Activated T-cell treated with anti-CD3 and anti-CD28 coated beads for 24 hours (primary cell): ENCODE measurements at places on chromosomes 1 and 21.

GRCh38 chr1:115492880-115493279 lies 148.9 kb upstream of the VANGL1 start:
- DNase-seq: no peak

GRCh38 chr1:228174482-228175315 lies 9.1 kb downstream of the IBA57 start:
- no peak for DNase-seq

- no peak for DNase-seq
These were observed 2.4 kb downstream of the MCL1 start for GRCh38 chr1:150576794-150577556.

DNA sequence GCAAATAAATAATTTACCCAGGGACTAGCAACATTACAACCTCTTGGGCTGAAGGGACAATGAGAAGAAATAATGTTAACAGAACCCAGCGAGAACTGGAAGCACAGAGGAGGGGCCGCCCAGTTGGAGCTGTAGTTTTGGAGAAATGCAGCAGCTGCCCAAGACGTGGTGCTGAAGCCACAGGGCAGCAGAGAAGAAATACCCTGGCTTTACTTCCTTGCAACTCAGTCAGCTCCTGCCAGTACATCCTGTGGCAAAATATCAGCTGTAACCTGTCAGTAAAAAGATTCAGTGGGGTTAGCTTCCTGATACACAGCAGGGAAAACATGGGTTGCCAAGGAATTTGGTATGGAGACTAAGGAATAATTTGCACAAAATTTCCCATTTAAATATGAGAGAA lies 283.6 kb upstream of the USP25 start:
- no peak for DNase-seq

DNA sequence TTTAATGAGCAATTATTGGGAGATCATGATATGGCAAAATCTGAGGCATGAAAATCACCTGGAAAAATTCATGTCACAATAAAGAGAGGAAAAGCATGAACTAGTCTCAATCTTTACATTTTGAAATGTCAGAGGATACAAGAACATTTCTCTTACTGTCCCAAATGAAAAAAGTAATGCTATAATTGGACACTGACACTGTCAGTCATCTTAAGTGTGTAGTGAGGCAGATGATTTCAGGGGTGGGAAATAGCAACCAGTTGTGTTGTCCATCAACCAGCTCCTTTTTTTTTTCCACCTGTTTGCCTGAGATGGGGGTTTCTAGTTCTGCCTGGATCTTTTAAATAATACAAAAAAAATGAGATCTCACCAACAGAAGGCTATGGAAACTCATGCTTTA lies 646.2 kb downstream of the KCNT2 start:
- no peak for DNase-seq

DNA sequence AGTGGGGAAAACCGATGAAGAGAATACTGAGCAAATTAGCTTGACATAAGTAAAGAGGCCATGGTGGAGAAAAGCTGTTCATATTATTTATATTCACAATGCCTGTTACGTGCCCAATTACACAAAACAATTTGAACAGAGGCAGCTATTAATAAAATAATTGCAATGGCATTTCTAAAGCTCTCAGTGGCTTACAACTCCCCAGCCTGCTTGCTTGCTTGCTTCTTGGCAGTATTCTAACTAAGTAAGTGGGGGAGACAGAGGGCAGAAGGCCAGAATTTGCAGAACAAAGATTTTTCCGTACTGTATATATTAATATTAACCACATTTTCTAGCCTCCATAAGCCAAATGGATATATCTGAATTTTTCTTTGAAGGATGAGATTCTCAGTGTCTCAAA lies 12.9 kb downstream of the PTPN14 start:
- DNase-seq: no peak

- no peak for DNase-seq
These were observed 221.7 kb downstream of the NEGR1 start for GRCh38 chr1:72060466-72061245.

DNA sequence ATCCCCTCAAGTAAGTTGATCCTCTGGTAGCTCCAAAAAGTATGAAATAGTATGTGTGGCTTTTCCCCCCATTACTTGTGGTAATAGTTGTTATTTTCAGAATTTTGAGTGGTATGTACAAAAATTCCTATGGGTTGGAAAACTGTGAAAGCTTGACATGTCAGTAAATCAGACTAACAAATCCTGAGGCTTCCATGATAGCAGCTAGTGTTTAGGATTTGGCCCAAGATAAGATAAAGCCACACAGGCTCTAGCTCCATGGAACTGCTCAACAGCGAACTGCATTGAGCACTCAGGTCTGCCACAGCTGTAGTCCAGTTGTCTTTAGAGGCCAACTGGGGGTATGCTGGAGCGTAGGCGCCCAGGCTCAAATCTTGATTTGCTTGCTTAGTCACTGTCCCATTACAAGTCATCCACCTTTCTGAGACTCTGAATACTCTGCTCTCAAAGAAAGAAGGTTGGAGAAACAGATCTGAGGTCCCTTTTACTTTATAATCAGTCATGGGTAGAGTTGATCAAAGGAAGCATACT lies 28.7 kb downstream of the ATP1A1 start:
- DNase-seq: no peak

DNA sequence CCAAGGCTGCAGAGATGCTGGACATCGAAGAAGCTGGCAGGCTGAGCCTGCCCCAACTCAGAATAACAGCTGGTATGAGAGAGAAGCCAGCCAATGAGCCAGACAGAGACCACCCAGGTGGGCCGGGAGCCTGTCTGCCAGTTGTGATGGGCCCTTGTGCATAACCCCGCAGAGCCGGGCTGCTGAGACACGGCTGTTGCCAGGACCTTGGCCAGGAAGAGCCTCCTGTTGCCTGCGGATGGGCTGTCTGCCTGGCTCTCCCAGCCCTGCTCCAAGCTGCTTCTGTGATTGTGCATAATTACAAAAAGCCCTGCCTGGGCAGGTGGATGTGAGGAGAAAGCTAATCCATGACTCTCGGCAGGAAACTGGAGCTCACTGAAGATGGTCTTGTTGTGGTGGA lies 126.5 kb downstream of the CAPN8 start:
- no peak for DNase-seq

- no peak for DNase-seq
These were observed 596.3 kb downstream of the KIF26B start for GRCh38 chr1:245751116-245751515.

GRCh38 chr1:30753118-30753517 lies 4.5 kb downstream of the LAPTM5 start:
- DNase-seq: no peak

GRCh38 chr1:10918531-10918930 lies 93.9 kb upstream of the TARDBP start:
- no peak for DNase-seq

DNA sequence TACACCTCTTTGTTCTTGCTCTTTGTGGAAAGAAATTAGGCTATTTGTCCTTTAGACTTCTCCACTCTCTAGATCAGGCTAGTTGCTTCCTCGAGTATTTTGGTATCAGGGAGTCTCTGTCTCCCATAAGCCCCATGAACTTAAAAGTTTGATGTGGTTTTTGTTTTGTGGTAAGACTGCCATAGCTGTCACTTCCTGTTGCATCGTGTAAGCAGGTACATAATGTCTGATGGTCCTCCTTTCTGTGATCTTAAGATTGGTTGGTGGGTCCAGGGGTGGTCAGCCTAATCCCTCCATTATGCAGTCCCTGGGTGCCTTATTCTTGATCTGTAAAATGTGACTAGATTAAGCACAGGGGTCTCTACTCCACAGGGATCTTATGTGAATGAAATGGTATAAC lies 23.1 kb downstream of the CD53 start:
- no peak for DNase-seq

GRCh38 chr21:17139696-17140095 lies 373.1 kb upstream of the CXADR start:
- no peak for DNase-seq

DNA sequence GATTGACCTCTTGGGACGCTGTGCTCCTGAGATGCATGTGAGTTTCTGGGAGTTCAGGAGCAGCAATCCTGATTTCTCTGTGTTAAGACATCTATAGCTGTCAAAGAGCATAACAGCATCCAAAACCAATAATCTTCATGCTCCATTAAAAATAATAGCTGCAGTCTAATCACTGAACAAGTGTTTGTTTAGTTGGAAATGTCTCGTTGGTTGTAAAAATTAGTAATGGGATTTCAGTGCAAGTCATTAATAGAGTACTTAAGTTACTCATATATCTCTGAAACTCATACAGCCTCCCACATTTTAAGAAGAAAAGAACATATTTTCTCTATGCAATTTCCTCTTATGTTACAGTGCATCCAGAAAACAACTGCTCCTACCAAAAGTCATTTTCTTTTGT lies 249.8 kb downstream of the ZP4 start:
- no peak for DNase-seq

DNA sequence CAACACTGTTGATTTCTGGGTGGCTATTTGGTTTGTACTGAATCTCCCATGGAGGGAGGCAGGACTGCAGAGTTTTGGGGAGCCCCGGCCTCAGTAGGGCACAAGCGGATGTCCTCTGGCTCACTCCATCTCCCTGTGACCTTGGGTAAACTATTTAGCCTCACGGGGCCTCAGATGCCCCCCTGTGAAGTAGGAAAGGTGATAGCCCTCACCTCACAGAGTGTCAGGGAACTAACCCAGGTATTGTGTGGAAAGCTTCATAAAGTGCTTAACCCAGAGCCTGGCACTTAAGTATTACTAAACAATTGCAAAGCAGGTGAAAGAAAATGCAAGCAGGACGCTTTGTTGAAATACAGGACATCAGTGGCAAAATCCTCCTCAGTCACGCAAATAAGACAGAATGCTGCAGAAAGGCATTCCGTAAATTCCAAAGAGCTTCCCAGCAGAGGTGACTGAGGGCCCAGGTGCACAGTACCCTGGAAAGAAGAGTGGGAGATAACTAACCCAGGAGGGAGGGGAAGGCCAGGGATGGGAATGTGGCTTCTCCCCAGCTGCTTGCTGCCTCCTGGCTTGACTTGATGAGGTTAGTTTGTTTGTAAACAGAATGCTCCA lies 436.3 kb downstream of the PRDM2 start:
- DNase-seq: no peak

DNA sequence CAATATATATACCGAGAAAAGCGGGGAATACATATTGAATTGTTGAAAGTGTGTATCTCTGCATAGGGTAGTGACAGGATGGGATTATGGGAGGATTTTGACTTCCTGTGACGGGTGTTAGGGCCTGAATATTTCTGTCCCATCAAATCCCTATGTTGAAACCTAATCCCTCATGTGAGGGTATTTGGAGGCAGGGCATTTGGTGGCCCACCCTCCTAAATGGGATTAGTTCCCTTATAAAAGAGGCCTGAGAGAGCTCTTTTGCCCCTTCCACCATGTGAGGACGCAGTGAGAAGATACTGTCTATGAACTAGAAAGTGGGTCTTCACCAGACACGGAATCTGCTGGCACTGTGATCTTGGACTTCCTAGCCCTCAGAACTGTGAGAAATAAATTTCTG lies 137.3 kb downstream of the ZSCAN20 start:
- no peak for DNase-seq

GRCh38 chr1:45894331-45894730 lies 90.9 kb downstream of the MAST2 start:
- DNase-seq: no peak

DNA sequence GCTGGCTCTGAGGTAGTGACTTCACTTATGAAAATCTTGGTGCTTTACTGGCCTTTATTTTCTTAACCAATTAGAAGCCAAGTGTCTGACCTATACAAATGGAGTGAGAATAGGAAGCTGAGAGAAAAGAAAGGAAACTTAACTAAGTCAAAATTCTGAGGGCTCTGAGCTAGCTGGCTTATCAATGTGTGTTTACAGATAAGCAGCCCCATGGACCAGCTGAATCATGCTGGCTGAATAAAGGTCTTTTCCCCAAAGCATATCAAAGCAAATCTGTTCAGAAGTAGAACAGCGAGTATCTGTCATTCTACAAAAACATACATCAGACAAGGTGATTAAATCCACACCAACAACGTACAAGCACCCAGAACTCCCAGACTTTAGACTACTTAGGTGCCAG lies 117.2 kb downstream of the BRINP2 start:
- no peak for DNase-seq

DNA sequence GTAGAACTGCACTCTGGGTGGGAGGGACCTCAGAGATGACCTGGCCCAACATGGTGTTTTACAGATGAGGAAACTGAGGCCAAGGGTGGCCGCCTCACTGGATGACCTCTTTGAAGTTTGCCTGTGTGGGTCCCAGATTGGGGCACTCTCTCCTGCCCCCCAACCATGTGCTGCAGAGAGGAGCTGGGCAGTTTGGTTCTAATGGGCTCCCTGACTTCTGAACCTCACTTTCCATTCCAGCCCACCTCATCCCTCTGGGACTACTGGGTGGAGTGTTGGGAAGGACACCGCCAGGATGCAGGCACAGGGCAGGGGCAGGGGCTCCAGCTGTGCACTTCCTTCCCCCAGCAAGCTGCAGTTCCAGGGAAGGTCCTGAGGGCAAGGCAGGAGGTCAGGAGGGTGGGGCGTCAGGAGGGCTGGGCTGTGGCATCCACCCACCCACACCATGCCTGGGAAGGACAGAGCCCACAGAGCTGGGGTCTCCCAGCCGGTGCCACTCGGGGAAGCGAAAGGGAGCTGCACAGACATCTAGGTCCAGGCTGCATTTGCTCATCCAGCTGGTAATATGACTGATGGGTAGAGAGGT lies 10.3 kb upstream of the EPS8L3 start:
- no peak for DNase-seq

DNA sequence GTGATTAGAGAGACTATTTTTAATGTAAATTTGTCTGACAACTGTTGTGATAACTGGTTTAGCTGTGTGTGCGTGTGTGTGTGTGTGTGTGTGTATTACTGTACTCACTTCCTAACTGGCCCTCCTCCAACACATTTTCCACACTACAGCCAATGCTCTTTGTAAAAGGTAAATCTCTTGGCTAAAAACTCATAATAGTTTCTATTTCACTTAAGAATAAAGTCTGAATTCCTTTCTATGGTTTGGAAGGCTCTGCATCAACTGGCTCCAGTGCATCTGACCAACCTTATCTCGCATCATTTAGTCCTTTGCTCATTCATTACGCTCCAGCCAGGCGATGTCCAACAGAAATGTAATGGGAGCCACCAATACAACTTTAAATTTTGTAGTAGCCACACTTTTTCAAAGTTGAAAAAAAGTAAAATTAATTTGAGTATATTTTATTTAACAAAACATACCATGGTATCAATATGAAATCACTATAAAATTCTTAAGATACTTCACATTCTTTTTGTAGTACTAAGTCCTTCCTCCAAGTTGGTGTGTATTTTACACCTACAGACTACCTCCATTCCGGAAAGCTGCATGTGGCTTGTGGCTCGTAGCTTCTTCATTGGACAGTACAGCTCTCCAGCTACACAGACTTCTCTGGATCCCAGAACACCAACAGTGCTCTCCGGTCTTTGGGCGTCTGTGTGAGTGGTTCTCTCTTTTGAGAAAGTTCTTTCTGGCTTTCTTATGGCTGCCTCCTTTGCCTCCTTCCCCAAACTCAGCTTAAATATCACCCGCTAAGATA lies 68.9 kb downstream of the NRIP1 start:
- no peak for DNase-seq

GRCh38 chr1:164796916-164797315 lies 237.9 kb downstream of the PBX1 start:
- no peak for DNase-seq

DNA sequence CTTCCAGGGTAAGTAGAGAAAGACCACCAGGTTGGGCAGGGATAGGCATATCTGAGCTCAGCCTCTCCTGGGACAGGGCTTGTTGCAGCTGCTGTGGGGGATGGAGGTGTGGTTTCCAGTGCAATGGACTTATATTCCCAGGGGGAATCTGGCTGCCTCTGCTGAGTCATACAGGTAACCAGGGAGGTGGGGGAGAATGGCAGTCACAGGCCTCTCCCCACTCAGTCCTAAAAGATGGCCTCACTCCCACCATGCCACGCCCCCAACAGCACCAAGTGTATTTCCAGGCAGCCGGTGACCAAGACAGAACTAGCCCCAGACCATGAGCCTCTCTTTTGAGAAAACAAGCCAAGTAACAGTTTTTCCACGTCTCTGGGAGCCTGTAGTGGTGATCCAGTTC lies 1240.7 kb downstream of the BRINP3 start:
- no peak for DNase-seq
